ENCODE measurements at places on chromosomes 2 and 18.

- no peak for DNase-seq
These were observed 678.2 kb upstream of the FSHR start for GRCh38 chr2:49832555-49832954.

DNA sequence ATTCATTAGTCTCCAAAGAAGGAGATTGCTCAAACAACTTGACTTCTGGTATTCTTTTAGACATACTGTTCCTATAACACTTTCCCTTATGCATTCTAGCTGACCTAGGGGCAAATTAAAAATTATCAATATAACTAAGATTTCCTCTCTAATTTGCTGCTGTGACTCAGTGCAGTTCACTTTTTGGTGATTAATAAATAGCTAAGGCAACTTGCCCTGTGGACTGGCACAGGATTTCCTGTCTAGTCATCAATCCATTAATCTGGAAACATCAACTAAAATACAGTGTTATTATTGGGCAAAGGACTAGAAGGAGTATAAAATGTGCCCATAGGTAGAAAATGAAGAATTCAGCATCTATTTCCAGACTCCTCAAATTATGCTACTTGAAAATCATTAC lies 83.5 kb upstream of the SERPINE2 start:
- DNase-seq = no peak

GRCh38 chr2:199940373-199940772 lies 14.9 kb downstream of the TYW5 start:
- DNase-seq = no peak

- no peak for DNase-seq
These were observed 33.9 kb downstream of the CNGA3 start for GRCh38 chr2:98380203-98380535.

DNA sequence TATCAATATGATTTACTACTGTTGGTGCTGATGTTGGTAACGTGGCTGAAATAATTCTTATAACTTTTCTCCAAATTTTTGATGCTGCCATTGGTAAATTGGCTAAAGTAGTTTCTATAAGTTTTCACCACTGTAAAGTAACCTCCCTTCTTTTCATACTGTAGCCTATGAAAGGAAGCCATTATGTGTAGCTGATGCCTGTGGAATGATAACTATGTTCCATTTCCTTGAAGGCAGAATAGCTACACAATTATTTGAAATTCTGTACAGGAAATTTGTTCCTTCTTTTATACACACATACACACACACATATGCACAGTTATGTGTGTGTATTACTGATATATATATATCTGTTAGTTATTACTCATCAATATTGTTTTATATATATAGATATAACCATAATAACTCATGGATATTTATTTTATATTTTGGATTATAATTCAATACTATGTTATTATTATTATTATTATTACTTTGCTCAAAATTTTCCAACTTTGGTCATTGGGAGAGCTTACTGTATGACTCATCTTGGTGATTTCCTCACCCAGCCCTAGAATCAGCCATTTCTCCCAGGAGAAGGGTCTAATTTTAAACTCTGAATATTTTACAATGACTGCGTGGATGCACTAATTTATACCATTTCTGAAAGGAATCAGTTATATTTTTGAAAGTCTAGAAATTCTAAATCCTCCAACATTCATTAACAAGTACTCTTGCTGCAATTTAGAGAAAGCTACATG lies 1677.7 kb downstream of the SUCLG1 start:
- DNase-seq = no peak

DNA sequence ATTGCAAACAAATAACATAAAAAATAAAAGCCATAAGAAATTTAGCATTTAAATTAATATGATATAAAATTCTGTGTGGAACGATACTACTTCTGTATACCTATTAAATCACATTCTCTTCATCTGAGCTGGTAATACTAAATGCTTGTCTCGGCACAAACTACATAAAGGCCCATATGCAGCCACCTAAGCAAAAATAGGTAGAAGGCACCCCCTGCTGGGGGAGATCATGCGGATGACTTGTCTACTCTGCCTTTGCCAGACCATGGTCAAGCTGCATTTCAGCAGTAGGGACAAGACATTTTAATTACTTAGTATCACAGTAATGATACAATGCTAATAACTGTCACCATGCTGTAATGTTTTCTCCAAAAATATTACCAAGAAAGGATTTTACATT lies 108.0 kb downstream of the CDH19 start:
- DNase-seq = no peak

DNA sequence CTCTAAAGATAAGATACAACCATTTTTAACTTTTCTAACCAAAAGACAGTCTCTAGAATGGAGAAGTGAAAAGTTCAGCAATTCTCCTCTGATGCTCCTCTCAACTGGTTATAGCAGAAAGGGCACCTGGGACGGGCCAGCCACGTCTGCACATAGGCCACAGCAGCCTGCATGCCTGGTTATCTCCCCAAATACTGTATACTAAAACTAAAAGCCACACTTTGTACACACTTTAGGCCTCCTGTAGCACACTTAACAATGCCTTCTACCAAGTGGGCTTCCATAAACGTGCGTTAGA lies 179.1 kb downstream of the ANKRD44 start:
- no peak for DNase-seq

DNA sequence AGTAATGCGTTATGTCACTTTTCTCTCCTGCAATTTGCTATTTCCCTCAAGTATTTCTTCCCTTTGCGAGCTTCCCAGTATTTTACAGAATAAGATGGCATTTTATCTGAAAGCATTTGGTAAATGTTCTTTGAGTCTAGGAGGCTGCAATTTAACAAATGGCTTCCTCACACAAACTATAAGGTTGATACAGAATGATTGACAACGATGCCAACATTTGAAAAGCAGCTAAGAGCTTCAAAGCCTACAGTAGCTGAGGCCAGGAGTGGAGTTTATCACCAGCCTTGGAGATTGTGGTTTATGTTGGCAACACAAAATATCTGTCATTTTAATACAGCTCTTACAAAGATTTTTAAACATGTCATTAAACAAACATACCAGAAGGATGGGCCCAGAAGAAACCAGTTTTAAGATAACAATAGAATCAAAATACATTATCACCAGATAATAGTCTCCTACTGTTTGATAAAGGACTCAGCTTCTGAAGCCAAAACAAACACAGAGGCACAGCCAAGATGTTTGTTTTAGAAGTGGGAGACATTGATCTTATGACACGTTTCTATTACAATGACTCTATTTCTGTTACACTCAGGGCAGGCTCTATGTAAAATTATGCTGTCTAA lies 711.4 kb upstream of the ACVR2A start:
- DNase-seq = no peak

- no peak for DNase-seq
These were observed 108.2 kb downstream of the HAUS1 start for GRCh38 chr18:46212398-46212797.

- DNase-seq = no peak
These were observed 20.1 kb downstream of the GPR35 start for GRCh38 chr2:240645346-240645745.

GRCh38 chr2:230124757-230125431 lies 56.2 kb upstream of the SLC16A14 start:
- no peak for DNase-seq

GRCh38 chr2:156379071-156379470 lies 46.5 kb upstream of the NR4A2 start:
- no peak for DNase-seq

GRCh38 chr2:202671317-202672035 lies 36.7 kb downstream of the FAM117B start:
- no peak for DNase-seq

- DNase-seq = no peak
These were observed 23.8 kb downstream of the GNLY start for GRCh38 chr2:85718009-85718391.

DNA sequence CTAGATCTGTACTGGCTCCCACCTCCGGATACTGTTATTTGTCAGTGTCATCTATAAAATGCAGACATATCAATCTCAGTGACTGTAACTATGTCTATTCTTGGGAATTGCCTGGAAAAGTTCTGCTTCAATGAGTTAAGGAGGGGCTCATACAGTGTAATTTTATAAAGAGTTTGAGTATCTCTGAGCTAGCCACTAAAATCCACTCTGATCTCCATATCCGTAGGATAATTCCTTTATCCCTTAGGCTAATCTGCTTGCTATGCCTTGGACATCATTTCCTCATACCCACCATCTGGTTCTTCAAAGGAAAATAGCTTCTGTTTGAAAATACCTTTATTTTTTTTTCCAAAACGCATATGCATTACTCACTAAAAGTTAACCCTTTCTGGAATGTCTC lies 863.2 kb downstream of the SUCLG1 start:
- DNase-seq = no peak

DNA sequence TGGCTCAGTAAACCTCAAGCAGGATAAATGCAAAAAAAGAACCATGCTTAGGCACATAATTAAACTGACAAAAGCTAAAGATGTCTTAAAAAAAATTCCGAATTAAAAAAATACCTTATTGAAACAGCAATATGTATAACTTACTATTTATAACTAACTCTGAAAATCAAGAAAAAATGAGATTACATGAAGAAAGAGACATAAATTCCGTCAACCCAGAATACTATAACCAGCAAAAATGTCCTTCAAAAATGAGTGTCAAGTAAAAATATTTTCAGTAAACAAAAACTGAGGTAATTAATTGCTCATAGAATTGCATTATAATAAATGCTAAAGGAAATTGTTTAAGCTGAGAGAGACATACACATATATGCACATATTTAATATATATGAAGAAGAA lies 474.5 kb upstream of the SYT4 start:
- no peak for DNase-seq

- no peak for DNase-seq
These were observed 13.4 kb upstream of the PAX3 start for GRCh38 chr2:222311978-222312738.

DNA sequence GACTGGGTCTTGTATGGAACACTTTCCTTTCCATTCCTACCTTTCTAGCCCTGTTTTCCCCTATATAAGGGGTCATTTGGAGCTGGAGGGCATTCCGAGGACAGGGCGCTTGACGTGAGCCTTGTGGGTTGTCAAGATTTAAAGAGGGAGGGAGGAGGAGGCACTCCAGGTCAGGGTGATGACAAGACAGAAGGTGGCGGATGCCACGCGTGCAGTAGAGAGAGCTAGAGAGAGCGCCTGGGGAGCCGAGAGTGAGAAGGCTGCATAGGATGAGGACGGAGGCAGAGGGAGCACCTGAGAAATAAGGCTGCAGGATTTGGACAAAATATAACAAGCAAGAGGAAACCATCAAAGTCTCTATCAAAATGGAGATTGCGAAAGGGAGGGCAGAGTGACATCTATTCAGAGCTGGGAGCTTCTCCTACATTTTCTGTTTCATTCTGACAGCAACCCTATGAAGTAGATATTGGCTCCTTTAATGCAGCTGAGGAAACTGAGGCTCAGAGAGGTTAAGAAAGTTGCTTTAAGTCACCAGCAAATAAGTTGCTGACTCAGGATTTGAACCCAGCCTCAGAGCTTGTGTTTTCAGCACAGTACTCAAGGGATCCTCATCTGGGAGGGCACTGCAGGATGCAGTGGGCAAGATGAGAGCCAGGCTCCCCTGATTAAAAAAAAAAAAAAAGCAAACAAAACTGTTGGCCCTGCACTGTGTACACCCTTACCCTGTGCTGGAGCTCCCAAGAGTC lies 124.2 kb downstream of the MRO start:
- DNase-seq = no peak

DNA sequence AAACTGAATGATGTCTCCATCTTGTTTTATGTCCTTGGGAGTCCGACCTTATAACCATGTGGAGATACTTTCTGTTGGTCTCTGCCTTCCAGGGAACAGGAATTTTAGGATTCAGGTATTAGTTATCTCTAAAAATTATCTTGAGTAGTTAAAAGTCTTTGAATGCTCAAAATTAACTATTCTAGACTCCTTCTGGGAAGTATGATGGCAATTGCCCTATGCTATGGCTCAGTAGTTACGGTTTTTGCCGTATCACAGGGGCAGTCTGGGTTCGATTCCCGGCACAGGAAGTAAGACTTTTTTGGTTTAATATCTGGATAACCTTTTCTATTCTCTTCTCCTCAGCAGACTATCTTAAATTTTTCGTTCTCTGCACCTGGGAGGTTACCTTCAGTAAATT lies 708.7 kb upstream of the LRATD1 start:
- no peak for DNase-seq

GRCh38 chr2:140998577-140998976 lies 1132.2 kb downstream of the LRP1B start:
- DNase-seq = no peak

GRCh38 chr2:168538534-168538933 lies 82.5 kb downstream of the CERS6 start:
- DNase-seq = no peak

- no peak for DNase-seq
These were observed 71.3 kb downstream of the SLC25A12 start for GRCh38 chr2:171822525-171823322.
